ENCODE measurements at places on chromosomes 6 and 20. TPM values are rescaled to one million over a fixed set of nuclear protein-coding genes. Genes with fewer than 3 reads are reported as not detected.

FYN gene
- total RNA-seq: 122 TPM

NCOA3 gene
- total RNA-seq: 45.2 TPM

GLP1R gene
- total RNA-seq: 0.21 TPM

TAF4 gene
- total RNA-seq: 19.8 TPM

MMP24 gene
- 1.6 TPM for total RNA-seq

ZC2HC1B gene
- not detected for total RNA-seq

DNA sequence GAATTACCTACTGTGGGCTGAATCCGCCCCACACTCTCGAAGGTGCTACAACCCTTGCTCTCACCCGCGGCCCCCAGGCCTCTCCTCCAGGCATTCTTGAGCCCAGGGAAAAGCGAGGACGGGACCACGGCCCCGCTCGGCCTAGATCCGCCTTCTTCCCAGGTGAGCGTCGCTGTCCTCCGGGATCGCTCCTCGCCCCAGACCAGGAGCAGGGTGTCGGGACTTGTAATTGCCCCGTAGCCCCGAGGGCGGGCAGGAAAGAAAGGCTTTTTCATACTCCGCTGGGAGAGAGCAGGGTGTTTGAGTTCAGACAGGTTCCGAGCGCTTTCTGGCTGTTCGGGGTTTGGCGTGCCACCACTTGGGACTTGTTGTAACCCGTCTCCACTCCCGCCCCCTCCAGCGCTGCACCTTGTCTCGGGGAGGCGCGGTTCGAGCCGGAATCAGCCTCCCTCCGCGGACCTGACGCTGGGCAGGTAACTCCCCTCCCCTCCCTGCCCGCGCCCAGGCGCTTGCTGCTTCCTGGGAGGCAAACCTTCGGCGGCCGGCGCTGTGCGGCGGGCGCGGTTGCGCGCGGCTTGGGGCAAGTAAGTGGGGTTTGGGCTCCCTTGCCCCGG, at the start of gene FAM83B:
Gene FAM83B, plus strand, starts transcription at position 529 of the 614 bp plus-strand sequence. CDS start 23,476 bp downstream, outside the sequence.
- H3K27ac ChIP-seq: peak within 1 kb of the TSS; percentile 59
- H3K36me3 ChIP-seq: no peaks in the 10 kb centered on the region
- no peaks in the 10 kb centered on the region for H3K27me3 ChIP-seq

GRCh38 chr6:149354009-149354408, 36.5 kb downstream of the TAB2 start:
- no peak for DNase-seq
- H3K27ac ChIP-seq: no peak overlapping the region
- no peaks in the 10 kb centered on the region for H3K27me3 ChIP-seq

- no peaks in the 10 kb centered on the region for H3K36me3 ChIP-seq
- H3K27me3 ChIP-seq: no peaks in the 10 kb centered on the region
- DNase-seq: no peak
- peaks cover 7% of the 10 kb centered on the region for H3K4me1 ChIP-seq
- H3K27ac ChIP-seq: no peak overlapping the region
Measured at GRCh38 chr6:151001387-151002056, 136.0 kb downstream of the MTHFD1L start.

GRCh38 chr6:33758815-33759216, 12.1 kb upstream of the IP6K3 start:
- H3K36me3 ChIP-seq: no peaks in the 10 kb centered on the region
- no peak overlapping the region for H3K4me3 ChIP-seq
- H3K27ac ChIP-seq: peak overlapping the region; percentile 73
- peaks cover 61% of the 10 kb centered on the region for H3K4me1 ChIP-seq
- H3K27me3 ChIP-seq: no peaks in the 10 kb centered on the region

DNA sequence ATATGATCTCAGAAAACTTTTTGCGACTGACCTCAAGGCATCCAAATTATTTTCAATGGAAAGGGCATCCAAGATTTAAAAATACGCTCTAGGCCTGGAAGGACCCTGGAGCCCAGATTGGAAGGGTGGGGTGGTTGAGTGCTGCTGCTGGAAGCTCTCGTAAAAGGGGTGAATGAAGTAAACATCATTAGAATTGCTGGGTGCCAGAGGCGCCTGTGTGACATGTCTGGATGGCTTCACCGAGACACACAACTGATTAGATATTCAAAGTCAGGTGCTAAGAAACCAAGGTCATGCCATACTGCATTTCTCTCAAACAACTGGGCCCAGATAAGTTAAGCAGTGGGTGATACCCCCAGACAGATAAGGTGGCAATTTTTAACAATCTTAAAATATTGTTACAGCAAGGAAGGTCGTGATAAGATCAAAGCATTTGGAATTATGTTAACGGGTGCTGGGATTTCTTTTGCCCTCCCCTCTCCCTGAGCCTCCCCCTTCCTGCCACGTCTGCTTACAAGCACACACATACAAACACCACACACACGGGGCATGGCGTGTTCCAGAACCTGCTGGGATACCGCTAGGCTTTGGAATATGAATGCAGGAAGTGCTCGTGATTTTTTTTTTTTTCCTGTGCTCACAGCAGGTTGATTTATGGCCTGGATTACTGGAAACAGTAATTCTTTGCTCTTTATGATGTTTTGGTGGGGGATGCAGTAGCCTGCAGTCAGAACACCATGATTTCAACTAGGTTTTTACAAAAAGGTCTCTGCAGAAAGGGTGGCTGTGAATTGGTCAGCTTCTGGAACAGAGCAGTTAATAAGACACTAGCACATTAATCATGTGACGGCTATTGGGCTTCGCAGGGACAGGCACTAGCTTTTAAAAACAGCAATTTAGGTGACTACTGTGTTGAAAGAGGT, 551.2 kb downstream of the QKI start:
- no peaks in the 10 kb centered on the region for H3K27me3 ChIP-seq
- no peak overlapping the region for H3K4me3 ChIP-seq
- H3K27ac ChIP-seq: no peak overlapping the region
- no peaks in the 10 kb centered on the region for H3K4me1 ChIP-seq
- DNase-seq: no peak
- H3K36me3 ChIP-seq: no peaks in the 10 kb centered on the region

GRCh38 chr6:22141241-22141745, 155.5 kb downstream of the PRL start:
- no peak overlapping the region for H3K4me3 ChIP-seq
- H3K27ac ChIP-seq: no peak overlapping the region
- H3K36me3 ChIP-seq: no peaks in the 10 kb centered on the region
- H3K27me3 ChIP-seq: no peaks in the 10 kb centered on the region

DNA sequence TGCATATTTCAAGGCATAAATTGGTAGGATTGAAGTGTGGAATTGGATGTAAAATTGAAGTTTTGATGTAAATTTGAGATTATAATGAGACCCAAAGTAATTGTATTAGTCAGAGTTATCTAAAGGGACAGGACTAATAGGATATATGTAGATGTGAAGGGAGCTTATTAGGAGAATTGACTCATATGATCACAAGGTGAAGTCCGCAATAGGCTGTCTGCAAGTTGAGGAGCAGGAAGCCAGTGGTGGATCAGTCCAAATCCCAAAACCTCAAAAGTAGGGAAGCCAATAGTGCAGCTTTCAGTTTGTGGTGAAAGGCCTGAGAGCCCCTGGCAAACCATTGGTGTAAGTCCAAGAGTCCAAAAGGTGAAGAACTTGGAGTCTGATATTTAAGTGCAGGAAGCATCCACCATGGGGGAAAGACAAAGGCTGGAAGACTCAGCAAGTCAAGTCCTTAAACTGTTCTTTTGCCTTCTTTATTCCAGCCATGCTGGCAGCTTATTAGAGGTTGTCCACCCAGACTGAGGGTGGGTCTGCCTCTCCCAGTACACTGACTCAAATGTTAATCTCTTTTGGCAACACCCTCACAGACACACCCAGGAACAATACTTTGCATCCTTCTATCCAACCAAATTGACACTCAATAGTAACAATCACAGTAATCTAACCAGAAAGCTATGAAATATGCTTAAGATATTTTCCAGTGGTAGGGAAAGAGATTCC, 442.6 kb upstream of the PTCHD4 start:
- no peak overlapping the region for H3K27ac ChIP-seq
- H3K27me3 ChIP-seq: no peaks in the 10 kb centered on the region
- H3K4me1 ChIP-seq: no peaks in the 10 kb centered on the region
- H3K36me3 ChIP-seq: no peaks in the 10 kb centered on the region
- DNase-seq: no peak

DNA sequence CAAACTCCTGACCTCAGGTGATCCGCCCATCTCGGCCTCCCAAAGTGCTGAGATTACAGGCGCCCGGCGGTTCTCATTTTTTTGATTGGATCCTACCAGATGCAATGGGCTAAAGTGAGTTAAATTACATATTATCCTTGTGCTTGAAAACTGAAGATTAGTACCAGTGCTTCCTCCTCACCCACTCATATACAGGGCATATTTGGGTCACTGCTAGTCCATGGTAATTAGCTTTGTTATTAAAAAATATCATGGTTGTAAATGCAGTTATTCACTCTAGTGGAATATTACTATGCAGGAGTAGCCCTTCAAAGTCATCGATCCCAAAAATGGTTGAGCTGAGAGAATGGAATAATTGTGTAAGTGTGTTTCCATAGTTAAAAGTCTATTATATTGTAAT, 26.5 kb downstream of the ZNF292 start:
- H3K36me3 ChIP-seq: no peaks in the 10 kb centered on the region
- H3K27me3 ChIP-seq: no peaks in the 10 kb centered on the region
- no peak for DNase-seq
- H3K4me1 ChIP-seq: no peaks in the 10 kb centered on the region

DNA sequence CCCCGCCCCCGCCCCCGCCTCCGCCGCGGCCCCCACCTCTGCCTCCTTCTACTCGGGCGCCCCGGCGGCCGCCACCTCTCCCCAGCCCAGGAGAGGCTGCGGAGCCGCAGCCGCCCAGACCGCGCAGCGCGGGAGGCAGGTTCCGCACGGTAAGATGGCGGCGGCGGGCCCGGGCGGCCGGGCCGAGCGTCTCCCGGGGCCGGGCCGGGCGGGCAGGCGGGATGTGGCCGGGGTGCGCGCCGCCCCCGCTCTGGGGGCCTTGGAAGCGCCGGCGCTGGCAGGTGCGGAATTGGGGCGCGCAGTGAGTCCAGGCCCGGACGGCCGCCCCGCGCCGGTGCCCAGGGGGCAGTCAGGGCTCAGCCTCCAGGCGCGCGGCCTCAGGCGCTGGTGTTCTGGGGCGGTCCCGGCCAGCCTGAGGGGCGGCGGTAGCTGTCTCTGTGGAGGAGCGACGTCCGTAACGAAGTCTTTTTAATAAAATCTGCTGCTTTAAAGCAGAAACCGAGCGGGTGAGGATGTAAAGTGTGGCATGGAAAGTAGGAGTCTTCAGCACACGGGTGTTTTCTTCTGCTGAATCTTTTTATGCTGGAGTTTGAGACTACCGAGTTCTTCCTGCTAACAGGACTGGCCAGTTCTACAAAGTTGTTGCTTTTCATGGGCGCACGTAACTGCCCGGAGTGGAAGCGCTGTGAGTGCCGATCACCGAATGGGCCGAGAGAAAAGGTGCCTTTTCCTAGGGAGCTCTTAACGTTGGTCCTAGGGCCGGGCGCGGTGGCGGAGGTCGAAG, at the start of gene GID8:
Gene GID8, plus strand, starts transcription at position 43 of the 784 bp plus-strand sequence. CDS start 3,356 bp downstream, outside the sequence.
- peak; percentile 62 for DNase-seq
- H3K4me1 ChIP-seq: peaks cover 25% of the 10 kb centered on the region
- peak within 1 kb of the TSS; percentile 94 for H3K4me3 ChIP-seq
- no peaks in the 10 kb centered on the region for H3K27me3 ChIP-seq

DNA sequence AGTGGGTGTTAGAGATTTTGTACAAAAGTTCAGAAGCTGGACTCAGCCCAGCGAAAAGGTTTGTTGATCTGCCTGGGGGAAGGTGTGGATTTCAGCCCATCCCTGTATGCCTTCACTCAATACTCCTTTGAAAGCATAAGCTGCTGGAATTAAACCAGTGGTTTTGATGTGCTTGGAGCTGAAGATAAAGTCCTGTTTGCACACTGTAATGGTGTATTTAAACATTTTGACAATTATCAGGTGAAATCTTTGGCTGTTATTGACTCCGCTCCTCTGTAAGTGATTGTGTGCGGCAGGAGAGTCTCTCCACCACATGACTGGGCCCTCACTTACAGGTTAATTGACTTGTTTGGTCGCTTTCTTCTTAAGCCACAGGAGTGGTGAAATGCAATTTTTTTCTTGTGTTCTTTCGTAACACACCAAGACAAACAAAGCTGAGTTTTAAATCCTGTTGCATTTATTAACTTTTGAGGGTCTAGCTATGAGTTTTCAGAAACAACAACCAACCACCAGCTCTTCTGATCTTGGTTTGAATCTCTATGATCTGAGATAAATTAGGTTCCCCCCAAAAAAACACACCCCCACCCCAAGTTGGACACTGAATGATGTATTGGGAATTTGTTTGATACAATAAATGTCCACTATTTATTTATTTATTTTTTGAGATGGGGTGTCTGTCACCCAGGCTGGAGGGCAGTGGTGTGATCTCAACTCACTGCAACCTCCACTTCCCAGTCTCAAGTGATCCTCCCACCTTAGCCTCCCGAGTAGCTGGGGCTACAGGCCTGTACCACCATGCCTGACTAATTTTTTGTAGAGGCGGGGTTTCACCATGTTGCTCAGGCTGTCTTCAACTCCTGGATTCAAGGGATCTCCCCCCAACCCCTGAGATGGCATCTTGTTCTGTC, 46.3 kb upstream of the NCOA3 start:
- H3K4me3 ChIP-seq: no peak overlapping the region
- no peaks in the 10 kb centered on the region for H3K27me3 ChIP-seq
- H3K27ac ChIP-seq: no peak overlapping the region
- no peaks in the 10 kb centered on the region for H3K36me3 ChIP-seq

DNA sequence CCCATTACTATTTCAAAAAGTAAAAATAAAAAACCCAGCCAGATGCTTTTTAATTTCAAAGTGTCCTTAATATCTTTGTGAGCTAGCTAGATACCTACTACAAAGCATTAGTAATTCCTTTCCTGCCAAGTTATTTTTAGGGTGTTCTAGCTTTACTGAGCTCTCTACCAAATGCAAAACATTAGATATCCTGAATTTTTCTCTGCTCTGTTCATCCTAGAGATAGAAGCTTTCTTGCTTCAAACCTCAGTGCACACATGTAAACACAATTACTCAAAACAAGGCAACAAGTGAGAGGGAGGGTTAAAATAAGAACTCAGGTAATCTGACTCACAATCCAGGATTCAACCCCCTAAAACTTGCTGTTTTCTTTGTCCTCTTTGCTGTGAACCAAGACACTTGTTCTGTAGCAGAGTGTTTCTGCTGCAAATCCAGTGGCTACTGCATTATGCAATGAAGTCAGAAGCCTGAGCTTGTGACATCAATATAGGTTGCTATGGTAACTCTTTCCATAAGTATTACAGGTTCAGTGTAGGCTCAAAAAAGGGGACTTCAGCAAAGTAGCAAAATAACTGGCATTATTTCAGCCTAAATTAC, 72.6 kb upstream of the STXBP5 start:
- no peak for DNase-seq
- no peaks in the 10 kb centered on the region for H3K27me3 ChIP-seq
- peaks cover 6% of the 10 kb centered on the region for H3K4me1 ChIP-seq
- H3K27ac ChIP-seq: peak overlapping the region; percentile 9

DNA sequence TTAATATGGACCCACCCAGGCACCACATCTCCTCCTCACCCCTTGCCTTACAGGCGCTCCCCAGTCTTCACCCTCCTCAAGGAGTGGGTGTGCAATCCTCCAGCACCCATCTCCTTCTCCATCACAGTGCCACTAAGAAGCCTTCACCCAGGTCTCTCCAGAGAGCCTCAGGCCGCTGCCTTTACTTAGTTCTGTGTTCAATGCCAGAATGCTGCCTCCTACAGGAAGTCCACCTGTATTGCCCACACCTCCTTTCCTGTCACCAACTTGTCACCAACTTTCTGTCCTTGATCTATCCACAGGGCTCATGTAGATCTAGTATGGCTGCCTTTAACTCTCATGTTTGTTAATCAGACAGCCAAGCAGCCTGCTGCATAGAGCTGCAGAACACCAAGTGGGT, 586 bp upstream of the LST1 start:
- DNase-seq: no peak
- no peak overlapping the region for H3K27ac ChIP-seq
- H3K27me3 ChIP-seq: no peaks in the 10 kb centered on the region
- no peaks in the 10 kb centered on the region for H3K36me3 ChIP-seq
- H3K4me1 ChIP-seq: peaks cover 12% of the 10 kb centered on the region

GRCh38 chr6:116072368-116072767, 11.7 kb upstream of the FRK start:
- no peak overlapping the region for H3K4me3 ChIP-seq
- no peaks in the 10 kb centered on the region for H3K27me3 ChIP-seq
- H3K4me1 ChIP-seq: no peaks in the 10 kb centered on the region
- no peak for DNase-seq

Measured in thyroid gland (tissue), 4 donors.